Ascending aorta (tissue), 2 donors: ENCODE measurements at places on chromosomes 1 and 21.

DNA sequence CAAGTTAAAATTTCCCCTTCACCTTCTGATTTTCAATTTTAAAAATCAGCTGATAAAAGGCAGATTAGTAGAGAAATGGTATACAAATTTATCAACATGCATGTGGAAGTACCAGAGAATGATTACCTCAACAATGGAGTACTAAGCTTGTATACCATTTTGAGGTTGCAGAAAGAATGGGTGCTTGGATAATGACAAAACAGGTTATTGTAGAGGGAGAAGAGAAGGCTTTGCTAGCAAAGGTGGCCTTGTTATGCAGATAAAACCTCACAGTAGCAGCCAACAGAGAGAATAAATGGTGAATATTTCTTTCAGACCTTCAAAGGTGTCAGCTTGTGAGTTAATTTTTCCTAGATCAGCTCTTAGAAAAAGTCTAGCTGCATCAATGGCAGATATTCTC is 1174.9 kb upstream of the ADGRL4 start:
- no peak for DNase-seq
- H3K4me3 ChIP-seq = no peak overlapping the region
- no peaks in the 10 kb centered on the region for H3K36me3 ChIP-seq
- no peaks in the 10 kb centered on the region for H3K27me3 ChIP-seq

GRCh38 chr1:229699613-229700267 is 73.7 kb downstream of the URB2 start:
- H3K27me3 ChIP-seq = no peaks in the 10 kb centered on the region
- no peaks in the 10 kb centered on the region for H3K4me1 ChIP-seq
- no peak overlapping the region for H3K4me3 ChIP-seq
- H3K27ac ChIP-seq = no peak overlapping the region

DNA sequence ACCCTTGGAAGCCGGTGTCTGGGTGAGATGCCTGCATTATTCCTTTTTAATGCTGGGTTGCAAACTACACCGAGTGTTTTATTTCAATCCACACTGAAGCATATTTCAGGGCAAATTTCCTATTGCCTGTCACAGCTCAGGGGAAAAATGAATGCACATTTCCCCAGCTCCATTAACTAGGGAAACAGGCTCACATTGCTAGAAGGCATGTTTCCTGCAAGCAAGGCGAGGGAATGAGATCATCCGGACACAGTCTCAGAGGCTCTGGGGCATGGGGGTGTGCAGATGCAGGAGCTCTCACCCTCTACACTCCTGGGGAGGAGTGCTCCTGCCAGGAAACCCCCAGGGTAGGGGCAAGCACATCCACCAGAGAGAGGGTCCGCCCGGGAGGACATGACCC is 24.6 kb downstream of the SYT2 start:
- H3K27ac ChIP-seq = no peak overlapping the region
- no peaks in the 10 kb centered on the region for H3K36me3 ChIP-seq
- H3K27me3 ChIP-seq = no peaks in the 10 kb centered on the region
- H3K4me3 ChIP-seq = no peak overlapping the region
- no peak for DNase-seq

GRCh38 chr1:203274603-203275381 is 30.5 kb upstream of the BTG2 start:
- peak overlapping the region; percentile 42 for H3K4me3 ChIP-seq
- peak overlapping the region; percentile 97 for H3K27ac ChIP-seq
- no peaks in the 10 kb centered on the region for H3K27me3 ChIP-seq
- peak; percentile 65 for DNase-seq
- no peaks in the 10 kb centered on the region for H3K36me3 ChIP-seq

GRCh38 chr1:47507144-47507543 is 69.3 kb downstream of the FOXD2 start:
- DNase-seq = no peak
- no peak overlapping the region for H3K4me3 ChIP-seq
- peaks cover 6% of the 10 kb centered on the region for H3K4me1 ChIP-seq
- no peak overlapping the region for H3K27ac ChIP-seq
- H3K27me3 ChIP-seq = no peaks in the 10 kb centered on the region
- H3K36me3 ChIP-seq = no peaks in the 10 kb centered on the region

DNA sequence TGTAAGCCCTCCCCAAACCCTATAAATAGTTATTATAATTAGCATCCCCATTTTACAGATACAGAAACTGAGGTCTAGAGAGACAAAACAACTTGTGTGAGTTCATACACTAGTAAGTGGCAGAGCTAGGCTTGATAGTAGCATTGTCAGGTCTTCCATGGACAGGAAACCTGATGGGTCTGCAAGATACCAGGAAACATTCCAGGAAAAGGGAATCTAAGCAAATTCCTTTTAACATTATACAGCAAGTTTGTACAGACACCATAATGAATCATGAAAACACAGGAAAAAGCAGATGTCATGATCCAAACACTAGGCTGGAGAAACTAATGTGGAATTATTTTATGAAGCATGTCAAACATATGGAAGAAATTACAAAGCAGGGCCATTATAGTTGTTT is 89.1 kb upstream of the KCNK2 start:
- H3K27ac ChIP-seq = no peak overlapping the region
- DNase-seq = no peak
- H3K4me1 ChIP-seq = no peaks in the 10 kb centered on the region
- H3K27me3 ChIP-seq = no peaks in the 10 kb centered on the region
- no peaks in the 10 kb centered on the region for H3K36me3 ChIP-seq

DNA sequence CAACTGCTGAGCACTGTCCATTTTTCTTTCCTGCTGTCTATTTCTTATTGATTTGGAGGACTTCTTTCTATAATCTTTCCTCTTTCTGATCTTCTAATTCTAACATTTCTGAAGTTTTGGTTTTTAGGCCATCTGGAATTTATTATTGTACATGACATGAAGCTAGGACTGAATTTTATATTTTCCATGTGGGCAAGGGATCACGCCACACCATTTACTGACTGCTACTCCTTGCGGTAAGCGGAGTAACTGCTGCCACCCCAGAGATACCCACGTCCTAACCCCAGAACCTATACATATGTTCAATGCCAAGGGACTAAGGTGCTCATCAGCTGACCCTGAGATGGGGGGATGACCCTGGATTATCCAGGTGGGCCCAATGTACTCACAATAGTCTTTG is 70.6 kb downstream of the NPHP4 start:
- no peak overlapping the region for H3K4me3 ChIP-seq
- no peaks in the 10 kb centered on the region for H3K4me1 ChIP-seq
- H3K27ac ChIP-seq = no peak overlapping the region
- DNase-seq = no peak
- no peaks in the 10 kb centered on the region for H3K27me3 ChIP-seq

DNA sequence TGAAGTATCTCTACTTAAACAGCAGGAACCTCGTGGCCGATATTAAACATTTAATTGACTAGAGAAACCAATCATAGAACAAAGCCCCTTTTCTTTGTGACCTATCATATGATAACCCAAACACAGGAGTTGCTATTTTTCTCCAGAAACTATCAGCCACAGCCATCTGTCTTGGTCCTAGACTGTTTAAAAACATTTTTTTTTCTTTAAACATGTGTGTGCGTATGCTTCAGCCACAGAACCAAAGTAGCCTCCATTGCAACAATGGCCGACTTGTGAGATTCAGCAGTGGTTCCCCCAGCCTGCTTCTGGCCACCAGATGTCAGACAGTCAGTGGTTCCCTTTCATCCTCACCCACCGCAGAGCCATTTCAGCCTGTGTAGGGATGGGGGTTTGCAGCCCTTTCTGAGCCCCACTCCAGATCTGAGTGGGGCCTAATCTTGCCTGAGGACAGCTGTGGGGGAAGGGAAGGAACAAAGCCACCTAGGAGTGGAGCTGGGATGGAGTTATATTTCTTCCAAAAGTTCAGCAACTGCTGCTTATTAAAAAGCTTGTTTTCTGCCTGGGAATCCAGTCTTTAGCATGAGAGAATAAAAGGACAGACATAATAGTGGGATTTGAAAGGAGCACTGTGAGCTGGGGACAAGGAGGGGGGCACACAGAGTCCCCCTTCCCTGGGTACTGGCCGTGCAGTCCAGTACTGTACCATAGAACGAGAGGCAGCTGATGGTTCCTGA is 11.7 kb upstream of the IGSF3 start:
- no peaks in the 10 kb centered on the region for H3K36me3 ChIP-seq
- H3K4me1 ChIP-seq = no peaks in the 10 kb centered on the region
- H3K4me3 ChIP-seq = no peak overlapping the region
- H3K27me3 ChIP-seq = no peaks in the 10 kb centered on the region
- no peak overlapping the region for H3K27ac ChIP-seq

DNA sequence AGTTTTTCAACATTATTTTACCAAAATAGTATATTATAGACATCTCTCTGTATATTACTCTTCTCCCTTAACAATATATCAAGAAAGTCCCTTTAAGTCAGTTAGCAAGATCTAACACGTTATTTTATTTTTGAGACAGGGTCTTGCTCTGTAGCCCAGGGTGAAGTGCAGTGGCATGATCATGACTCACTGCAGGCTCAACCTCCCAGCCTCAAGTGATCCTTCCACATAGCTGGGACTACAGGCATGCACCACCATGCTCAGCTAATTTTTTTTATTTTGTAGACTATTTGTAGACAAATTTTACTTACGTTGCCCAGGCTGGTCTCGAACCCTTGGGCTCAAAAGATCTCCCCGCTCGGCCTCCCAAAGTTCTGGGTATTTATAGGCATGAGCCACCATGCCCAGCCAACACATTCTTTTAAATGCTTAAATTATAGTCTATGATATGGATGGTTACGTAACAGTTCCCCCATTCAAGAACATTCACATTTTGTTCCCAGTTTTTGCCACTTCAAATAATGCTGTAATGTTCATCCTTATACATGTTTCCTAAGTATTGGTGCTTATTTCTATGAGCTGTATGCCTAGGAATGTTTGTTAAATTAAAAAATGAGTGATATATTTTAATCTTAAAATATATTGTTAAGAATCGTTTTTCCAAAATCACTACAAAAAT is 70.4 kb downstream of the TUT4 start:
- H3K36me3 ChIP-seq = peaks cover 5% of the 10 kb centered on the region
- H3K27me3 ChIP-seq = no peaks in the 10 kb centered on the region
- DNase-seq = no peak

DNA sequence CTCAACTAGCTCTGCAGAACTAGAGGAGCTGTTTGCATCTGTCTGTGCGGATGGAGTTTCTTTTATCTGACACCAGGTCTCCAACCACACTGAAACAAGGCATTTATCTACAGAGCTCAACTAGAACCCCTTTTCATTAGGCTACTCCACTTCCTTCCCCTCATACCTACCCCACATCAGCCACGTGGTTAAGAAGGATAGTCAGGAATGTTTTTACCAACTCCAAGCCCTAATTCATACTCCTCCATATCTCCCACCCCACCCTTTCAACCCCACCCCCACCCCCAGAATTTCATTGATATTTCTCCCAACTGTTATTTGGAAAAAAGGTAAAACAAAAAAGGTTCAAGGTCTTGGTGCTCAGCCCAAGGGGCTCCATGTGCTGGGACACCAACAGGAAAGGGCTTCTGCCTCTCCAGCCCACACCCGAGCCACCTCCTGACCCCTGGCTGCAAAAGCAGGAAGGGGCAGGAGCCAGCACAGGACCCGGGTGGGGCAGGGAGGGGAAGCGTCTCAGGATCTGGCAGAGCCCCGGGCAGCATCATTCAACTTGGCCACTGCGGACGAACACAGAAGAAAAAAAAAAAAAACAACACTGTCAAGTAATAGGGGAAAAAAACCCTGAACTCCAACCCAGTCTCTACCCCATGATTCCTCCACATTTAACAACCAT is 7.0 kb downstream of the ENSA start:
- DNase-seq = peak; percentile 72
- H3K4me3 ChIP-seq = no peak overlapping the region
- H3K27ac ChIP-seq = peak overlapping the region; percentile 71

- H3K27ac ChIP-seq = no peak overlapping the region
- H3K27me3 ChIP-seq = no peaks in the 10 kb centered on the region
- no peak for DNase-seq
- no peak overlapping the region for H3K4me3 ChIP-seq
Observed at GRCh38 chr1:236568285-236568894, 35.9 kb downstream of the HEATR1 start.

DNA sequence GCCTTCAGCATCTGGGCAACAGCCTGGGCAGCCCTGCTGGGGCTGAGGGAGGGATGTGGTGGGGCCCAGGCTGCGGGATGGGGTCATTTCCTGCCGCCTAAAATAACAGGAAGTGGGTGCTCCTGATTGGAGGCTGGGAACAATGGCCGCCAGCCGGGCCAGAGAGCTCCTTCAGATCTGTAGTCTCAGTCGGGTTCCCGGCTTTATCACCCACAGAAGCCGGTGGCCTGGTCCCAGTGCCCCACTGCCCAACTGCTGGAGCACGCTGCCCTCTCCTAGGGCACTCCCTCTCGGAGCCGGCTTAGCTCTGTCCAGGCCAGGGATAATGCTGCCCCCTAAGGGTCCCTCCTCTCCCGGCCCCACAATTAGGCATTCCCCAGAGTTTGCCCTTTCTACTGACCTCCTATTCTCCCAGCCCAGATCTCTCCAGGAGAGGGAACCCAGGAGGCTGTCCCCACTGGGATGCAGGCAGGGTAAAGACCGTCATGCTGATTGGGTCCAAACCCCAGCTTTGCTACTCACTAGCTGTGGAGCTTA is 5.1 kb downstream of the MAP7D1 start:
- peak; percentile 84 for DNase-seq
- H3K27me3 ChIP-seq = no peaks in the 10 kb centered on the region
- H3K36me3 ChIP-seq = no peaks in the 10 kb centered on the region
- peak overlapping the region; percentile 90 for H3K27ac ChIP-seq

DNA sequence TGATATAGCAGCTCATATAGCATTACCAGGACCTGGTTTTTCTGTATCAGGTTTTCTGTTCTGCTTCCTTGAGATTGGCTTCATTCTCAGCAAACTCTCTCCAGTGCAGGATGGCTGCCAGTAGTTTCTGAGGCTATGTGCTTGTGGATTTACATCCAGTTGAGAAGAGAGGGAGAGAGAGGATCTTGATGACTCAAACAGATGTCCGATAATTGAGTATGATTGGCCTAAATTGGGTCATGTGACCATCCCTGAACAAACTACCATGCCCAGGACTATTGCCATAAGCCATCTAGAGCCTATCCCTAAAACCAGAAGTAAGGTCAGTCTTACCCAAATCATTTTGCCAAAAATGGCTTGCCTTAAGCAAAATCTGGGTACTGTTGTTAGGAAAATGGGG is 18.1 kb upstream of the PSMA5 start:
- no peaks in the 10 kb centered on the region for H3K36me3 ChIP-seq
- no peaks in the 10 kb centered on the region for H3K4me1 ChIP-seq
- DNase-seq = no peak
- no peak overlapping the region for H3K4me3 ChIP-seq
- no peaks in the 10 kb centered on the region for H3K27me3 ChIP-seq
- H3K27ac ChIP-seq = no peak overlapping the region

GRCh38 chr21:14838400-14838799 is 226.4 kb downstream of the NRIP1 start:
- no peak overlapping the region for H3K4me3 ChIP-seq
- no peaks in the 10 kb centered on the region for H3K4me1 ChIP-seq
- H3K27ac ChIP-seq = no peak overlapping the region
- no peaks in the 10 kb centered on the region for H3K36me3 ChIP-seq

GRCh38 chr21:14284481-14284880 is 68.5 kb downstream of the RBM11 start:
- no peaks in the 10 kb centered on the region for H3K36me3 ChIP-seq
- no peak overlapping the region for H3K4me3 ChIP-seq
- H3K27me3 ChIP-seq = no peaks in the 10 kb centered on the region
- DNase-seq = no peak
- H3K27ac ChIP-seq = no peak overlapping the region
